Motor neuron (in vitro differentiated cells): ENCODE measurements at places on chromosomes 12 and 14. TPM values are rescaled to one million over a fixed set of nuclear protein-coding genes. Genes with fewer than 3 reads are reported as not detected.

DNA sequence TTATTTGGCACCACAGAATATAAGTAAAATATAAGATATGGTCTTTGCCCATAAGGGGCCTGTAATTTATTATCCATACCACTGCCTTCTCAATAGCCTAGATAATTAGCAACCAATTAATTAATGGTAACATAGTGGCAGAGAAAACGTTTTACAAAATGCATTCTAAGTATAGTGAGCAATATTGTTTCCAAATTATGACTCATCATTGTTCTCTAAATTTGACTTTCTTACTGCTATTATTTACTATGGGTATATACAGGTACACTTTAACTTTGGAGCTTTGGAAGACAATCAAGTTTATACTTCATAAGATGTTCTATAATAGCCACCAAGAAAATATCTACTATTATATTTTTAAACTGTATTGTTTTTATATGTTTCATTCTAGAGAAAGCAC, 26.7 kb downstream of the DCP1B start:
- ATAC-seq, result no peak

- no peak for ATAC-seq
Measured at GRCh38 chr12:84117190-84117589, 795.4 kb downstream of the SLC6A15 start.

- peak; percentile 21 for ATAC-seq
Measured at GRCh38 chr12:89949457-89950195, 241.0 kb upstream of the ATP2B1 start.

GRCh38 chr12:114447274-114447716, 41.4 kb upstream of the TBX5 start:
- ATAC-seq, result no peak

- peak; percentile 3 for ATAC-seq
Measured at GRCh38 chr12:120229071-120229486, 28.2 kb upstream of the RPLP0 start.

DNA sequence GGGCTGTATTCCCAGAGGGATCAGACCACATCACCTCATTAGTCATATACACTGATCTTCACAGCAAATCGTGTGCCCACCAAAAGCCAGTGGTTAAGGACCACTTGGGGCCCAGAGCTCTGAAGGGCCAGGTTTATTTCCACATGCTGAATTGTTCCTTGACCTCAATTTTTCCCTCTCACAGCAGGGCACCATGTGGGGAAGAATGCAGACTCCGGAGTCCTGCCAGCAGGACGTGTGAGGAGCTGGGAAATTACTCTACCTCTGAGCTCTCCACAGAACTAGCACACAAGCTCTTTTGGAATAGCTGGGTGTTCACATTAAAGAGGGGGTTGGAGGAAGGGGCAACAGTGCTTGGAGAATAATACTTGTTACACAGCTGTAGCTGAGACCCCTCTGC, 57.6 kb upstream of the SEL1L start:
- ATAC-seq, result no peak

DNA sequence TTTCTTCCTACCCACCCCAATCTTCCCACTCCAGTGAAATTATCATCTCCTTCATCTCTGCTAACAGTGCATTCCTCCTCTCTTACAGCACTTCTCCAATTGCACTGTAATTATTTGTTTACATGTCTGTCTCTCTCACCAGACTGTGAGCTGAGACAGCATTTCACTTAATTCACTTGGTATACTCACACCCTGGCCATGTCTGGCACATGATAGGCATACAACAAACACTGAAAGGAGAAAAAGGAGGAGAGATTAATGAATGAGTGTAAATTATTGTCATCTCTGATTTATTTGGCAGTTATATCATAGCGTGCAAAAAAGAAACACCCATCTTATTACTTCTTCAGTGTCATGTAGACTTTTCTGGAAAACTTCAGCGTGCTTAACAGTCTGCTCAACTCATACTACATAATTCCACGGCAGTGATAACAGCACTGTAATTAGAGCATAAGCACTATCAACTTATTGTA, 452.3 kb downstream of the ADAMTS20 start:
- ATAC-seq, result no peak

DNA sequence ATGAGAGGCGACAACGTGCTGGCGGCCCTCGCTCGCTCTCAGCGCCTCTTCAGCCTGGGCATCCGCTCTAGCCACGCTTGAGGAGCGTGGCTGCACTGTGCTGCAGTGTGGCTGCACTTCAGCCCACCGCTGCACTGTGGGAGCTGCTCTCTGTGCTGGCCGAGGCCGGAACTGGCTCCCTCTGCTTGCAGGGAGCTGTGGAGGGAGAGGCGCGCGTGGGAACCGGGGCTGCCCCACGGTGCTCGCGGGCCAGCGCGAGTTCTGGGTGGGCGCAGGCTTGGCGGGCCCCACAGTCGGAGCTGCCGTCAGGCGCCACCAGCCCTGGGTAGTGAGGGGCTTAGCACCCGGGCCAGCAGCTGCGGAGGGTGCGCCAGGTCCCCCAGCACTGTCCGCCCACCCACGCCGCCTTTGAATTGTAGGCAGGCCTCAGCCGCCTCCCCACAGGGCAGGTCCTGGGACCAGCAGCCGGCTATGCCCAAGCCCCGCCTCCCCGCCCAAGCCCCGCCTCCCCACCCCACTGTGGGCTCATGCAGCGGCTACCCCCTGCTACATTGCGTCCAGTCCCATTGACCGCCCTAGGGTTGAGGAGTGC, 974.2 kb downstream of the FSCB start:
- no peak for ATAC-seq

DNA sequence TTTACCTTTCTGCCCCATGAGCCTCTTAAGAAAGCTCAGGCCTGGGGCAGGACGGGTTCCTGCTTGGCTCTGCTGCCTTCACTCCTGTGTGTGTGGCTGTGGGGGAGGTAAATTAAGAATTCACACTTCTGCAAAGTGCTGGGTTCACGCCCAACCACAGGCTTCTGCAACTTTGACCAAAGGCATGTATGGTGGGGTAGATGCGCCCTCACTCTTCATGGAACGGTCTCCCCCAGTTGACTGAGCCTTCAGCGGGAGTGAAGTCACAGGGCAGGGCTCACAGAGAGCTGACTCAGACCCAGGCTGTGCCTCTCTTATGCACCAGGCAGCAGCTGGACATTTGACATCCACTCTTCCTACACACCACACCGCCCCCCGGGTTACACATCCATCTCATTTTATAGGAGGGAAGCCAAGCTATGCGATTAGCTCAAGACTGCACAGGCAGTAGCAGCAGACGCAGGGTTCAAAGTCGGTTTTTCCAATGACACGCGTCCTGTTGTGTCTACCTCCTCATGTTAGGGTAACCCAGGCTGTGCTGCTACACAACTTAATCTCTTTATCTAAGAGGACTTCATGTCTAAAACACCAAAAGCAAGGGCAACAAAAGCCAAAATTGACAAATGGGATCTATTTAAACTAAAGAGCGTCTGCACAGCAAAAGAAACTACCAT, 15.4 kb upstream of the BCL11B start:
- ATAC-seq, result peak; percentile 43

- no peak for ATAC-seq
Measured at GRCh38 chr12:47739979-47740378, 14.7 kb upstream of the ENDOU start.

GRCh38 chr14:69260190-69260860, 367 bp downstream of the GALNT16 start:
- ATAC-seq, result peak; percentile 52

- peak; percentile 48 for ATAC-seq
Measured at GRCh38 chr14:92039063-92039718, 668 bp downstream of the TRIP11 start.

DNA sequence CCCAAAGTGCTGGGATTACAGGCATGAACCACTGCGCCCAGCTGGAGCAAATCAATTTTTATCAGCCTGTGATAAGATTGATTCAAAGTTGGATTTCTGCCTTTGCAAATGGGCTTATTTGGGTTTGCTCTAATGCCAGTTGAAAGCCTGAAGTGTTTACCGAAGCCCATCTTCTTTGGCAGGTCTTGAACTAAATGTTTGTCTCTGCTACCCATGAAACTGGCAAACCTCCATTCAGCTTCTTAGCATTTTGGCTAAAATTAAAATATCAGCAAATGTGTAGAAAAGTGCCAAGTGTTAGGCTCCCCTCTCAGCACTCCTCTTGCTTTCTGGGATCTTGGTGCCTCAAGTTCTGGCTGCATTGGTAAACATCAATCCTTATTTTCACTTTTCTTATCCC, 61.5 kb downstream of the MGAT4C start:
- ATAC-seq, result no peak

- no peak for ATAC-seq
Measured at GRCh38 chr12:109057376-109057775, 5.0 kb downstream of the USP30 start.

DNA sequence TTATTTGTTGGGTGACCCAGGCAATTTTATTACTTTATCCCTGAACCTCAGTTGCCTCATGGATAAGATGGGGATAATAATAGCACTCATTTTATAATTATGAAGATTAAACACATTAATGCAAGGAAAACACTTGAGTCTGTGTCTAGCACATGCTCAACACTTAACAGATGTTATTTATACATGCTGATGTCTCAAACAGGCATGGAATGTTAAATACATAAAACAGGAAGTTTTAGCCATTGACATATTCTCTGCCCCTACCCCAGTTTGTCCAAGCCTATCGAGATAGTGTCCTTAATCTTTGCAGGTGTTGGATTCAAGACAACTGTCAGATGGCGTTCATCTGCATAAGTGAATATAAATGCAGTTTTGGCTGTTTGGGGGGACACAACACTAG, 109.8 kb downstream of the SCAF11 start:
- peak; percentile 49 for ATAC-seq

DNA sequence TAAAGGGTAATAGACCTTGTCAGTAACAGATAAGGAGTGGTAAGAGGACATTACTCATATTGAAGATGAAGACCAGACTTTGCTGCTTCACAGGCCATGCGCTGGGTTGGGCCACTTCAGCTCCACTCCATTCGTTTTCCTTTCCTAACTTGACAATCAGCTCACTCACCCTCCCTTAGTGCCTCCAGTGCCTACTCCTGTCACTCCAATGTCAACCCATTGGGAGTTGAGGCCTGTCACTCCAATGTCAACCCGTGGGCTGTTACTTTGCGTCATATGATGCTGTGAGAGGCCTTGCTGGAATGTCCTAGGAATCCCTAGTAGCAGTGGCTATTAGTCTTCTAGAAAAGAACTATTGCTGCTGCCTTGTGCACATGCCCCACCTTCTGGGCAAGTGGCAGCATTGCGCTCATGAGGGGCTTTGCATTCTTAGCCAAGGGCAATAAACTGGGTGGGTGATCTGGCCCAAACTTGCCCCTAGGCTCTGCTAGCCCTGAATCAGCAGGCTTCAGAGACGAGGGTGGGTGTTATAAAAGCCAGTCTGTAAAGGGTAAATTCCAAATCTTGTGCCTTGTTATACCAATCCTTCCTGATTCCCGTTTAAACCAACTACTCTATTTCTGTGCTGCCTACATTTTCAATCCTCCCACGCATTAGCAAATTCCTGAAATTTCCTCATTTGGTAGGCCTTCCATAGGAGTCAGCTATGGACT, 36.1 kb downstream of the BAZ2A start:
- ATAC-seq, result peak; percentile 69

DNA sequence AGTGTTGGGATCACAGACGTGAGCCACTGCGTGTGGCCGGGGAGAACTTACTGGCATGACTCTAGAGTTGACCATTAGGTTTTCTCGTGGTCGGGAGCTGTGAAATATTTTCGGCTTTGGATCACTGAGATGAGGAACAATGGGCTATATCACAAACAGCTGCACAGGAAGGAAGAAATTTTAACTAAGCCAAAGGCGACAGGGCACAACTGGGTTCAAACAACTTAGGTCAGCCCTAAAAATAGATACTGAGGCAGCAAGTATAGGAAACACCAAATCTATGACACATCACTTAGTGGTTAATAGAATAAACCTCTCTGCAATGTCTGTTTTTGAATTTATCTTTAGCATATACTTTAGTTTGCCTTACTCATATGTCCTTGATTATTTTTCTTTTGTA, 162.9 kb downstream of the LRIG3 start:
- no peak for ATAC-seq

- peak; percentile 96 for ATAC-seq
Measured at GRCh38 chr12:121015825-121016766, at the start of gene C12orf43. TSS of gene C12orf43 (minus strand) at chr12:121016487. CDS start at chr12:121016474, 13 bp downstream.

DNA sequence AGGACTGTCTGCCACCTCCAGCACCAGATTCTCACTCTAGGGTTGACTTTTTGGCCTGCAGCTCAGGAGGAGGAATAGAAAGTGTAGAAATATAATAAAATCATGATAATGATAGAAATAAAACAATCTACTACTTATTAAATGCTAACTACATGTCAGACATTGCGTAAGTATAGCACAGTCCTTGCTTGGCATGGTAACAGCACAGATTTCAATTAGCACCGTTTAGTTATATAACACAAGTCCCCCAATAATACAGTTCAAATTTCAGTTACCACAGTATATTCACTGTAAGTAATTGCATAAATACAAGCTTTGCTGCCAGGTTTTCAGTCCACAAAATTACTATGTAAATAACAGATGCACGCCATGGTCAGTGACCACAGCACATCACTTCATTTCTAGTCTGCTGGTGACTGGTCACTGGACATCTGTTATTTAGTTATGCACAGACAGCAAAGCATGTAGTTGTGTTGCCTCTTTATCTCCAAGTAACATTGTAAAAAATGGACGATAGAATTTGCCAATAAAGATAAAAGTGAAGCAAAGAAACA, 6.5 kb upstream of the GLT8D2 start:
- no peak for ATAC-seq

DNA sequence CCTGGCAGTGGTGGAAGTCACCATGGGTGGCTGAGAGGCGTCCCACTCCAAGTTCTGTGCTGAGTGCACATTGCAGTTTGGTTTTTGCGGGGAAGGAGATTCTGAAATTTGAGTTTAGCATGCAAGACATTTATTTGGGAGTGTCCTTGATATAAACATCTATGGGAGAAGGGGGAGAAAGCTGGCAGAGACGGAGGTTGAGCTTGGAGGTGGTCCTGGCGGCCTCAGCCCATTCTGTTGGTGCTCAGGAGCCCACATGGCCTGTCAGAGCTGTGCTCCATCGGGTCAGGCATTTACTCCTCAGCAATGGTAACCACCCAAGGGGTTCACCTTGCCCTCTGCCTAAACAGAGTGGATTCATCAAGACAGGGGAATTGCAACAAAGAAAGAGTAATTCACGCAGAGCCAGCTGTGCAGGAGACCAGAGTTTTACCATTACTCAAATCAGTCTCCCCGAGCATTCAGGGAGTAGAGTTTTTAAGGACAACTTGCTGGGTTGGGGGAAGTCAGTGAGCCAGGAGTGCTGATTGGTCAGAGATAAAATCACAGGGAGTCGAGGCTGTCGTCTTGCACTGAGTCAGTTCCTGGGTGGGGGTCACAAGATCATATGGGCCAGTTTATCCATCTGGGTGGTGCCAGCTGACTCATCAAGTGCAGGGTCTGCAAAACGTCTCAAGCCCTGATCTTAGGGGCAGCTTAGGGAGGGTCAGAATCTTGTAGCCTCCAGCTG, 323.3 kb upstream of the TMEM132C start:
- ATAC-seq, result no peak

GRCh38 chr12:118773956-118774723, 207.2 kb upstream of the SRRM4 start:
- peak; percentile 97 for ATAC-seq

GRCh38 chr14:94115058-94115591, 4.6 kb downstream of the IFI27 start:
- peak; percentile 91 for ATAC-seq

GRCh38 chr12:6684609-6685008, 4.6 kb downstream of the ZNF384 start:
- ATAC-seq, result no peak

Gene STAB2
- total RNA-seq, result 1.1 TPM in 1 of 2 replicates, not detected in the other

Gene NTF3
- 6.5 and 8.2 TPM in 2 replicates for total RNA-seq

Gene MYH6
- not detected in 2 replicates for total RNA-seq

Gene HOXC6
- 30.8 and 34.7 TPM in 2 replicates for total RNA-seq

Gene DDX11
- 4.0 and 4.3 TPM in 2 replicates for total RNA-seq

Gene COX8C
- total RNA-seq, result not detected in 2 replicates

Gene PIWIL1
- total RNA-seq, result not detected in 2 replicates

Gene DNAH10
- 1.9 and 2.2 TPM in 2 replicates for total RNA-seq

Gene IAPP
- total RNA-seq, result 0.49 and 0.69 TPM in 2 replicates
